Erythroblast (primary cell): ENCODE measurements at places on chromosomes 3 and 15.

GRCh38 chr3:53188720-53189119, 27.7 kb downstream of the PRKCD start:
- no peak for DNase-seq

- DNase-seq = no peak
Observed at GRCh38 chr15:72785841-72786240, 2.3 kb upstream of the ADPGK start.

- DNase-seq = no peak
Observed at GRCh38 chr3:157938154-157938779, 168.0 kb downstream of the SHOX2 start.

GRCh38 chr15:27278761-27279160, 307.8 kb downstream of the GABRG3 start:
- no peak for DNase-seq

- DNase-seq = no peak
Observed at GRCh38 chr3:59515966-59516365, 466.1 kb upstream of the CFAP20DC start.

DNA sequence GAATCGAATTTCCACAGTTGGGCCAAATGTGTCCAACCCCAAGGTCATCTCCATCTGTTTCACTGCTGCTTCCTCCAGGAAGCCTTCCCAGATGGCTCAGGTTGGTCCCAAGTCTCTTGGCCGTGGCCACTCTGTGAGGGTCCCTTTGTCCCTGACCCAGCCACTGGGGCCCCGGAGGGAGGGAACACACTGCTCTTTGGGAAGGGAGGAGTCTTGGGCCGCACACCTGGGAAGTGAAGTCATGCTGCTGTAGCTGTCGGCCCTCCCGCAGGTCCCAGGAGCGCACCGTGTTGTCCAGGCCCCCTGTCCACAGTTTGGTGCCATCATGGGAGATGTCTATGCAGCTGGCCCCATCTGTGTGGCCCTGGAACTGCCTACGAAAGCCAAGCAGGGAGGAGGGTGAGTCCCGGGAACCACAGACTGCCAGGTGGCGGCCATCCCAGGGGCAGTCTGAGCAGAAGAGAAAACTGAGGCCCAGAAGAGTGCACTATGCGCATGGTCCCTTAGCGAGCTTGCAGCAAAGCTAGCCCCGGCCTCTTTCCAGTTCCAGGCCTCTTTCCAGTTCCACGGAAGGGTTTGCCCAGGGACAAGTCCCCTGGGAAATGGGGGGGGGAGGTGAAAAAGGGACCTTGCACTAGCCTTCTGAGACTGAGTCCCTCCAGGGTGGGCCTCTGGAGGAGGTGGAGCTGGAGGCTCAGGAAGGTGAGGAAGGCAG, 44.6 kb downstream of the TLE3 start:
- no peak for DNase-seq

GRCh38 chr15:73717802-73718201, 33.6 kb downstream of the CD276 start:
- DNase-seq = no peak

GRCh38 chr3:78507196-78507984, 1260.4 kb downstream of the ROBO1 start:
- no peak for DNase-seq

- DNase-seq = peak; percentile 94
Observed at GRCh38 chr3:128482666-128483656, 10.0 kb downstream of the GATA2 start.

DNA sequence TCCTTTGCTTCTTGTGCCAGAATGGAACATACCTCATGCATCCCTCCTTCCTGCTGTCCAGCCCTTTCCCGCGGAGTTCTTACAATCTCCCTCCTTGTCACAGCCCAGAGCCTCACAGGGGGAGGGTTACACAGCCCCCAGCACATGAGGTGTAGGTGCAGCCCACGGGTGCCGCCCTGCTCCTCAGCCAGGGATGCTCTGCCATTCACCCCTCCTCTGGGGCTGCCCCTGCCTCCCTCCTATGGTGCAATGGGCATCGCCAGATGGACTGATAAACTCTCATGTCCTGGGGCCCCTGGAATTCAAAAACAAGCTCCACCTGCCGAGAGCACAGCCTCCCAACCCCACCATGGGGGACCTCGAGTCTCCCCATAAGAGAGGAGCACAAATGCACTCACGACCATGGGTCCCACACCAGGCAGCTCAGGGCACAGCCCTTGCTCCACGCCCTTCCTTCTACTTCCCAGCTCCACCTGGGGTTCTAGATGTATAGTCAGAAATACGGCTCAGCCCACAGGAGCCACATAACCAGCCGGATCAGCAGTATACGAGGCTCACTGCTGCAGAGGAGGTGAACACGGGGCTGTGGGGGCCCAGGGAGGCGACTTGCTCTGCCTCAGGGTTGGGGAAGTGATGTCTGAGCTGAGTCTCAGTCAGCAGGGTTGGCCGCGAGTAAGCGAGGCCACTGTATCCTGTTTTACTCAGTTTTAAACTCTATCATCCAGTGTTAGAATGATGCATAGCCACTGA, 269.7 kb upstream of the LYSMD4 start:
- no peak for DNase-seq

DNA sequence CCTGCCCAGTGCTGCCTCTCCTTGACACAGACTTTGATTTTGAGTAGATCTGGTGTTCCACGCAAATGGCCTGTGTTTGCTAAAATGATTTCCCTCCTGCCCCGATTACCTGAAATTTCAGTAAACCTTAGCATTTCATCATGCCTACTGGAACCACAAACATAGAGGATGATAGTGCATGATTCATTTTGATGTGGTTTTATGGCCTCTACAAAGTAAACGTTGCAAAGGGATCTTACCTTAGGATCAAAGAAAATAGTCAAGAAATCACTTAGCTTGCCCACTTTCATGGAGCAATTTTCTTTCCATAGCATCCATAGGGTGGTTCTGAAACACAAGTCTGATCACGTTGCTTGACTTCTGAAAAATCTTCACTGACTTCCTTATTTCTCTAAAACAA, 524.6 kb upstream of the ATP11B start:
- no peak for DNase-seq

- no peak for DNase-seq
Observed at GRCh38 chr3:125037498-125038150, 18.2 kb downstream of the HEG1 start.

GRCh38 chr3:123042413-123042812, 14.8 kb upstream of the SEMA5B start:
- DNase-seq = no peak

DNA sequence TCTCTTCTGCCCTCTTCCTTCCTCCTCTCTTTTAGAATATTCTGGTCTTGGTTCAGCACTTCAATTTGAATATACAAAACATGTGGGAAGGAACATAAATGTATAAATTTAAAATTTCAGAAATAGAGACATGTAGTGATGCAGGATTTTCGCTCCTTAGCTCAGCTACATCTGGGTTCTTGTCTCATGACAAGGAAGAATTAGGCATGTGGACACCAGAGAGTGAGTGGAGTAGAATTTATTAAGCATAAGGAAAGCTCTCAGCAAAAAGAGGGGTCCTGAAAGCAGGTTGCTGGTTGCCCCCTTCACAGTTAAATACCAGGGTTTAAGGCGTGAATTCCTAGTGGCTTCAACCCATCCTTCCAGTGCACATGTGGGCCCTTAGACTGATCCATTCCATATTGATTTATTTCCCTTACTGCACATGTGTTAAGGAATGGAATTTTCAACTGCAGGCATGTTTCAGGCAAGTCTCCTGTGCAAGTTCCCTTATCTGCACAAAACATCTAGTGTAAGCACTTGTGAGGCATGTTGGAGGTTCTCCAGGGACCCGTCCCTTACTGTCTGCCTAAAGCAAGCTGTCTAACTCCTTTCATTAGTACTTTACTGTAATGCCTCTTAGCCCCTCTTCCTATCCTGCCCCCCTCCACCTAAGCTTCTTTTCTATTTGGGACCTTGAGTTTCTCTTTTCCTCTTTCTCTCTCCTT, 133.2 kb upstream of the STRIT1 start:
- DNase-seq = peak; percentile 7

DNA sequence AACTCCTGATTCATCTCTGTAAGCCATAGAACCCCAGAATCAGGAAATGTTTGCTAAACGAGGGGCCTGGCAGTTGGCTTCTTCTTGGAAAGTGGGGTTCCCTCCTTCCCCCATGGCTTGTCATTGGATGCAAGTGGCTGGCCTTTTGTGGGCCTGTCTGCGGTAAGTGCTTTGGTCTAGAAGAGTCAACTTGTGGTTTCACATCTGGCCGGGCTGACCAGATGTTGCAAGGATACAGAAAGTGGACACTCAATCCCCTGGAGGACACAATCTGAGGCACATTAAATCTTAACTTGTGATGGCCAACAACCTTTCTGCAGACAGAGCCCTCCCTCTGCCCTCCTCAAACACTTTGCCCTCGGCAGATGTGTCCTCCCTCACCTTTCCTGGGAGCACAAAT, 1.1 kb downstream of the FAH start:
- peak; percentile 50 for DNase-seq

DNA sequence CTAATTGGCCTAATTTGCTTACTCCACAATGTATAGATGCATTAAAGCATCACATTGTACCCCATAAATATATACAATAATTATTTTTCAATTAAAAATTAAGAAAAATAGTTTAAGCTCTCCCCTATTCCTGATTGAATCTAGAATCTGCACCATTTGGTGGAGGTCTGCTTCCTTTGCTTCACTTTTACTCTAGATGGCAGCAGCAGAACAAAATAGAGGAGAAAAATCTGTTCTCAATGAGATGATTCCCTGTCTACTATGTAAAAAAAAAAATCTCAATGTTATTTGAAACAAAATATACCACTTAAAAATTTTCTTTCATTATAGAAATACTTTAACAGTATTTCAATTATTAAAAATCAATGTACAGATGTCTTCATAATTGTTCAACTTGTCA, 109.6 kb upstream of the FXR1 start:
- DNase-seq = no peak

DNA sequence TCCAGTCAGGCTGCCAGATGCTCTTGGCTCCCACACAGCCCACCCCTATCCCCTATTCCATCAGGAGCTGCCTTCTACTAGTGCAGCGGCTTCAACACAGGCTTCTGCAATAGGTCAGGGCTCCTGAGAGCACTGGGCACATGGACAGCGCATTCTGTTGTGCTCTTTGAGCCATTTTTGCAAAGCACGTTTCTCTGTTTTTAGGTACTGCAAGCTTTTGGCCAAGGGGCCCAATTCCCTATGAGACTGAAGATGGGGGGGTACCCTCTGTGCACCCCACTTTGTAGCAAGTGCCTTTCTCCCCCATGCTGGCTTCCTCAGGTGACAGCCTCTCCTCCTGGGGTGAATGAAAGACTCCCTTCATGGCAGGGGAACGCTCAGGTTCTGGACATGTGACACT, 31.2 kb downstream of the CHDH start:
- DNase-seq = no peak

DNA sequence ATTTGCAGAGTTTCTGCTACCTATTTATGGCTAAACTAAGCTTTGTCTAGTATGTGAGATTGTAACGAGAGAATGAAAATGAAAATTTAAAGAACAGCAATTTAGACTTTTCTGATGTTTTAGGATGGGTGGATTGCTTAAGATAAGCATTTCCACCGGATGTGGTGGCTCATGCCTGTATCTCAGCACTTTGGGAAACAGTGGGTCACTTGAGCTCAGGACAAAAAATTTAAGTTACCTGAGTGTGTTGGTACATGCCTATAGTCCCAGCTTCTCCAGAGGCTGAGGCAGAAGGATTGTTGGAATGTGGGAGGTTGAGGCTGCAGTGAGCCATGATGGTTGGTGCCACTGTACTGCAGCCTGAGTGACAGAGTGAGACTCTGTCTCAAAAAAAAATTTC, 3.3 kb downstream of the PPP4R2 start:
- no peak for DNase-seq
